ENCODE measurements at places on chromosomes 12 and 14.

DNA sequence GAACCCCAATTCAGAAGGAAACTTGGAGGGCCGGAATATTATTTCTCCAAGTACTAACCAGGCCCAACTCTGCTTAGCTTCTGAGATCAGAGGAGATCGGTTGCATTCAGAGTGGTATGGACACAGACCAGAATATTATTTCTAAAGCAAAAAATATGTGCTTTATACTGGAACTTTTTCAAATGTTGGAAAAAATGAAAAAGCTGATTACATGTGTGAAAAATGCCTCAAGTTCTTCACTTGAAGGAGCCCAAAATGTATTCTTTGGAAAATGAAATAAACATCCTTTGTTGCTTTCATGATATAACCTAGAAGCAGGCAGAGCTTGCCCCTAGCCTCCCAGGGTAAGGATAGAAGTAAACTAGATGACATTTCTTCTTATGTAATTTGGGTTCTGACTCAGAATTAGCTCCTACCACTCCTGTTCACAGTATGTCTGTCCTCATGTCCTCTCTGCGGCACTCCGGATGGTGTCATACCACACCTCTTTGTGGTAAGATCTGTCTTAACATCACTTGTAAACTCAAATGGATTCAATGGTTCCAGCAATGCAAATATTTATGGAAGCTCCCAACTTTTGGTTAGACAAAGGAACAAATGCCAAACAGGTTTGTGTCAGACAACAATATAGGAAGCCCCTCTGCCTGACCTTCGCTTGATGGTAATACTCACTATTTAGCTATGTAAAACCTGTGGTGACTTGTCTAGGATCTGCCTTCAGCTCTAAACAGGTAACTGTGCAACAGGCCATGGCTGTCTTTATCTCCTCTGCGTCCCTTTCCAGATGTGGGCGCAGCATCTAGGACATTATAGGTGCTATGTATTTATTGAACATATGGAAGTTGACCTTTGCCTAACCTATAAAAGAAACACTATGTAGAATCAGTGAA, 178.5 kb downstream of the SSPN start:
- no peak for DNase-seq

DNA sequence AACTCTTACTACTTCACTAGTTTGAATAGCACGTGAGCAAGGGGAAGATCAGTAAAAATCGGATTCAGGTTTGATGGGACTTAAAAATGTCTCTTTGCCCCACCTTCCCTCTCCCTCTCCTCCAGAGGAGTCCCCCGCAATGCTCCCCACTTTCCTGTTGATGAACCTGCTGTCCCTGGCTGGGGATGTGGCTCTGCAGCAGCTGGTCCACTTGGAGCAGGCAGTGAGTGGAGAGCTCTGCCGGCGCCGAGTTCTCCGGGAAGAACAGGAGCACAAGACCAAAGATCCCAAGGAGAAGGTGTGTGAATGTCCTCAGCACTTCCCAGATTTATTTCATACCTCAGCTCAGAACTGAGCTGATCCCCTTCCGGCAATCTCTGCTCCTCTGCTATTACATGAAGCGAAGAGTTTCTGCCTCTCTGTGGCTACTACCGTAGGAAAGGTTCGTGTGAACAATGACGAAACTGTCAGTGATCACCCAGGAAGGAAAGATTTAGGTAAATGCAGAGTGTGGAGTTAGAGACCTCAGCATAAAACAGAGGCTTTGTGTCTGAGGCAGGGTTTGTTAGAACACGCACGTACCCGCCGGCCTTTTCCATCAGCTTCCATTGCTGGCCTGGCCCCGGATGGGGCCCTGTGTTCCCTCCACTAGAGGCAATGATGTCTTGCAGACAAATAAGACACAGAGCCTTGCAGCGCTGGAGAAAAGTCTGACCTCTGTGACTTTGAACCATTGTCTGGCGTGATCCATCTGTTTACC, 7.4 kb upstream of the GAPDH start:
- no peak for DNase-seq

GRCh38 chr14:93709249-93709648, 79.0 kb downstream of the PRIMA1 start:
- no peak for DNase-seq

DNA sequence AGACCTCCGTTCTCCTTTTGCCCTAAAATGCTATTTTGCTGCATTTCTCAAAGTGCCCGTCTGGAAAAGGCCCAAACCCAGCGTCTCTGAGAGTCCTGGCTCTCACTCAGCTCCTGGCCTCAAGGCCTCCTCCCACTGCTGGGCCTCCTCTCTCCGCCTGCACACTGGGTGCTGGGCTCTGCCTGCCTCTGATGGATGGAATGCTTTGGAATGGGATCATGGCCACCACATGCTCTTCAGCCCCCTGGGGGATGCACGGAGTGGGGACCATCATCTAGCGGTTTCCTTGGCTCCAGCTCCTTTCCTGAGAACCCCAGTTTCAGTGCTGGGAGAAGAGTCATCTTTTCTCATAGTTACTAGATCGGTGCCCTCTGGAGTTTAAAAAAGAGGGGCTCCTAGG, 65.2 kb downstream of the KDM2B start:
- no peak for DNase-seq

GRCh38 chr14:62819931-62820330, 225.3 kb downstream of the KCNH5 start:
- no peak for DNase-seq

- DNase-seq, result no peak
These were observed 485.5 kb upstream of the FOXG1 start for GRCh38 chr14:28280997-28281598.

DNA sequence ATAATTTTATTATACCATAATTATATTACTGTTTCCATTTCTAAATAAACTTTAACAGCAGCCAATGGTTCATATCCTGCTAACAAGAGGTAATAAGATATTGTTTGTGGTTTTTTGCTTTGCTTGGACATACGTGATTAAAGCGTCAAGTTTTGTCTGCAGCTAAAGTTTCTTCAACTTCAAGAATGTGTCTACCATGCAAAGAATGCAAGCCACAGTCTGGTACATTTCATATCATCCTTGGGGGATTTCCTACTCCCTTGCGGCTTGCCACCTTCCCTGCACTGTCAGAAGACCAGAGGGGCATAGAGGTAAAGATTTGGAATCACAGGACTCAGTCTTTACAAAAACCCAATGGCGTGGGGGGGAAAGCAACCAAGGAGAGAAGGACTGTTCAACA, 125.2 kb downstream of the MED13L start:
- DNase-seq, result no peak

DNA sequence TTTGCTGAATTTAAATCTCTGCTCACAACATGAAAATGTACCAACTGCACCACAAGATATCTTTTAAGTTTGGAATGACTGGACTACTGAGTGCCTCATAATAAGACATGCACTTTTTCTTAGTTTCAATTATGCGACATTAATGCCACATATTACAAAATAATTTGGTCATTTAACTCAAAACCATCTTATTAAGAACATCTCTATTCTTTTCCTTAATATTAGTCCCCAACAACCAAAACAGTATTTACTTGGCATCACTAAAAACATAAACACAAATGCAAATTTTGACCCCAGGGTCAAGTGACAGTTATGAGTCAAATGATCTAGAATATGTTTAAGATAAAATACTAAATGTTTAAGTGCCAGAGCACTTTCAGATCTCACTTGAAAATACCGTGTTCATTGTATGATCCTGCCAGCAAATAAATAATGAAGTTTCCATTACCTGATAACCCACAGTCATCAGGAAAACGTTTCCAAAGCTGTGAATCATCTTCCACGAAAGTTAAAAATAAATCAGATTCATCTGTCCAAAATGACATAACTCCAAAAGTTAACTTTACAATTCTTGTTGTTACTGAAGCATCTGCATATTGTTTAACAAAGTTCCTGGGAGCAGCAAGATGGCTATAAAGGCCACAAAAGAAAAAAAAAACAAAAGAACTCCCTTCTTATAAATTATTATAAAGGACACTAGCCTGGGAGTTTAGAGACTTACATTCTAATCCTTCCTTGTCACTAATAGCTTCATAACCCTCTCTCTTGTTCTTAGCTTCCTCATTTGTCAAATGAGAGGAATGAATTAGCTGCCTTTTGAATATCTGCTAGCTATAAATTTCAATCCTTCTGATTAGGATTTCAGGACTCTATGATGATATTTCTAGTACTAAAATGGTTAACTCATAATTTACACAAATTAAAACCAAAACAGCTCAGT, 30.5 kb upstream of the AP4S1 start:
- no peak for DNase-seq

- DNase-seq, result peak; percentile 71
These were observed 1.8 kb downstream of the GLI1 start for GRCh38 chr12:57461276-57461916.

DNA sequence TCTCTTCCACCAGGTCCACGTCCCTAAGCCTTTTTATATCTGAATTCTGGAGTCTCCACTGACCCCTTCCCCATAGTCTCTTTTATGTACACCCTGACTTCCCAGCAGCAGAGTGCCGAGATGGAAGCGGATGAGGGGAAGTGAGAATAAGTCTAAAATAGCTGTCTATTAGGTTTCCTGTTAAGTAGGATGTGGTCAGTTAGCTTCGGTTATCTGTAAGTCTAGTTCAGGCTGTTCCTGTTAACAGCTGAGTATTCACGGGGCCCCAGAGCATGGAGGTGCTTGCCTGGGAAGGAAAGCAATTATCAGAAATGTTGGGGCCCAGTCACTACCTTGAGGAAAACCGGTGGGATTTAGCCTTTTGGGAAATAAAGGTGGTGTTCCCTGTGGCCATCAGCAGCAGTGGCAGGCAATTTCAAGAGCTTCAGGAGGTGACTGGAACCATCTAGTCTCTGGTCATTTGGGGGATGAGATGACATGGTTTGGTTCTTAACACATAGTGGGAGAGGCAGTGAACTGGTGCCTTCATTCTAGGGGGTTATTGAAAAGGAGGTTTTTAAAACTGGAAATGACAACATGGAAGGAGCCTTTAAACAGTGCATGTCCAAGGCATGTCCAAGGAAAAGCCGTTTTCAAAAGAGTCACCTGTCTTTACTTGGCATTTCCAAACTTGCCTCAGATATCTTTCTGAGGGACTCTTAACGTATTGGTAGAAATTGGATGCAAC, 21.8 kb downstream of the CHST11 start:
- DNase-seq, result no peak

- no peak for DNase-seq
These were observed 734.8 kb downstream of the DIO2 start for GRCh38 chr14:79476552-79476951.

GRCh38 chr12:91275321-91275720, 92.7 kb upstream of the DCN start:
- no peak for DNase-seq

GRCh38 chr12:221736-222135, 7.8 kb upstream of the SLC6A12 start:
- no peak for DNase-seq

DNA sequence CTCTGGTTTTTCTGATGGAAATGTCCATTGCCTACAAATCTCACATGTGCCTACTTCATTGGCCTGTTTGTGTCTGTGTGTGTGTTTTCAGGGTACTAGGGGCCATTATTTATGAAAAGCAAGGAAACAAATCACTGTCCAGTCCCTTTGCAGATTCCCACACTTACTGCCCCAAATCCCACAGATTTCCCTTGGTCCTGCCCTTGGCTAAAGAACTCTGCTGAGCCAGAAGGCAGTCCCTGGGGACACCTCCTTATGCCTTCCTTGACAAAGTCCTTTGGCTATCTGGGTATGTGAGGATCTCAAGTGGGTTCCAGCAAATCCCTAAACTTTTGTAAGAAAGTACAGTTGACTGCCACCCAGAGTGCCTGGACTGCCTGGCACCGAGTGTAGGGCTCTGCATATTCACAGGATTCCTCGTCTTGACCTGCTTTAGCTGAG, 388.1 kb downstream of the BCAT1 start:
- no peak for DNase-seq

GRCh38 chr12:110102255-110102654, 21.9 kb upstream of the IFT81 start:
- DNase-seq, result no peak

DNA sequence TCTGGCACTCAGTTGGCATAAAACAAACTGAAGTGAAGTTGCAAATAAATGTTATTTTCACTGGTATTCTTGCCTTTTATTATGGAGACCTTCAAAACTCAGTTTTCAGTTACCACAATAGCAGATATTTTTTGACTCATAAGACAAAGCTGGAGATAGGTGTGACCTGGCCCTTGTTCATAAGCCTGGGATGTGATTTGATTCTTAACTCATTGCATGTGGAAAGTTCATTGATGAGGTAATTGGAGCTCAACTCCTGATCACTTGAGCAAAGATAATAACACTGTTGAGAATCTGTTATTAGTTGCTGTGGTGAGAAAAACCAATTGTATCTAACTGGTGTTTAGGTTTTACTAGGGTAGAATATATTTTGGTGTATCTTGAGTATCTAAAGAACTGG, 105.1 kb downstream of the AEBP2 start:
- DNase-seq, result no peak

GRCh38 chr12:24600996-24601395, 347.9 kb downstream of the BCAT1 start:
- DNase-seq, result no peak

GRCh38 chr12:32877601-32878459, 18.7 kb downstream of the PKP2 start:
- no peak for DNase-seq

DNA sequence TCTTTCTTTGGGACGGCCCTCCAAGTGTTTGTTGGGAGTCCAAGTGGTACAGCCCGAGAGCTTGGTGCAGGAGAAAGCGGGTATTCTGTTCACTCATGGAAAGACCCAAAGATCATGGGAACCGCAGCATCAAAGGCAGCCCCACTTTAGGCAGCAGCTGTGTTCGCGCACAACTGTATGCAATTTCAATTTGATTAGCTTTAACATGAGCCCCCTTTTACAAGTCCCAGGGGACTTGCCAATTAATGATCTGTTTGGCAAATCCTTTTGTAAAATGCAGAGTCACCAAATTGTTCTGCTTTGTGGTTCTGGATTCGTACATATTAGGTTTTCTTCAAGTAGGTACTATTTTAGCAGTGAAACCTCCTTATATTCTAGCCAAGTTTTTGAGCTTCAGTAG, 217.7 kb downstream of the AACS start:
- DNase-seq, result no peak

- no peak for DNase-seq
These were observed 91.8 kb downstream of the SLC38A1 start for GRCh38 chr12:46177025-46177424.

DNA sequence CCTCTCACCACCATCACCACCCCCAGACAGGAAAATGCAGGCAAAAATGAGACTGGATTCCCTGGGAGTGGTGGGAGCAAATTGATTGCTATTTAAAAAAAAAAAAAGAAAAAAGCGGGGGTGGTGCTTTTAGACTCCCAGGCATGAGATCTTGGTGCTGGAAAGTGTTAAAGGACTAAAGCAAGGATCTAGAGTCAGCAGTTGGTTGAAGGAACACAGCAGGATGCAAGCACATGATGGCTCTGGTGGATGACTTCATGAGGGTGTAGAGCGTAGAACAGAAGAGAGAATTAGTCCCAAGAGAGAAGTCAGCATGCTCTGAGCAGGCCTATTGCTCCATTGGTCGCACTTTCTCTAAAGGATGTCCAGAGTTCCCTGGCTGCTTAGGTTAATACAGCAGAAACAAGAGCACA, 183.8 kb upstream of the HMGA2 start:
- DNase-seq, result no peak

GRCh38 chr12:9404469-9405260, 196.5 kb upstream of the PZP start:
- DNase-seq, result no peak

GRCh38 chr14:35385042-35385839, 19.3 kb downstream of the NFKBIA start:
- DNase-seq, result no peak

Measured in upper lobe of right lung (tissue), 1 donor.